Activated CD8-positive, alpha-beta memory T cell treated with anti-CD3 and anti-CD28 coated beads for 1 hour (primary cell): ENCODE measurements at places on chromosomes 6 and 20.

DNA sequence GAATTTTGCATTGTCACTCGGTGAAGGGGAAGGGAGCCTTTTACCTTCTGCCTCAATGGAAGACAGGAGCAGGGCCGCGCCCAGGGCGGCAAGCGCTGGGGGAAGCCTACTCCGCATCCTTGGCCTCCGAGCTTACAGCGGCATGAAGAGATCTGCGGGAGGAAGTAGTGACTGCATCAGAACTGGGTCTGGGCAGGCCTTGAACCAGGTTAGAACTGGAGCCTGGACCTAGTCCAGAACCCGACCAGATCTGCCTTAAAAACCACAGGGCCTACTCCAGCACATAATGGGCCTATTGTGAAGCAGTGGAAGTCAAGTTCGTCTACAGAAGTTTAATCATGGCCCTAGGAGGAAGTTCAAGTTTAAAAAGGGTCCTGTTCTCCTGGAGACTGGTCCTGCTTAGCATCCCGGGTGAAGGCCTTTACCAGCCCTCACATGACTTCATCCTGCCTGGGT, 3.1 kb downstream of the COL12A1 start:
- no peak for DNase-seq

GRCh38 chr6:2914318-2914660, 11.2 kb upstream of the SERPINB9 start:
- no peak for DNase-seq

DNA sequence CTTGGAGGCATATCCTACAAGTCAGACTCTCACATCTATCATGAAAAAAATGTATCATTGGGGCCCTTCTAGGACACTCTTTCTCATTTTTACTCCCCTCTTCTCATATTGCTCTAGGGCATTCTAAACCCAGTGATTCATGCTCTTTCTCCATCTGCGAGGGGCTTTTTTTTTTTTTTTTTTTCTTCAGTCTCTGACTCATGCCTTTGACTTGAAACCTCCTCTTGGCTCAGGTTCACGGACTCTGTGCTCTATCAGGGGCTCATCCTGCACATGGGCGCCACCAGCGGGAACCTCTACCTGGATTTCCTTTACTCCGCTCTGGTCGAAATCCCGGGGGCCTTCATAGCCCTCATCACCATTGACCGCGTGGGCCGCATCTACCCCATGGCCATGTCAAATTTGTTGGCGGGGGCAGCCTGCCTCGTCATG, 17.8 kb downstream of the SLC22A1 start:
- no peak for DNase-seq

- DNase-seq = no peak
These were observed 478.1 kb downstream of the PREX1 start for GRCh38 chr20:48349656-48350055.

DNA sequence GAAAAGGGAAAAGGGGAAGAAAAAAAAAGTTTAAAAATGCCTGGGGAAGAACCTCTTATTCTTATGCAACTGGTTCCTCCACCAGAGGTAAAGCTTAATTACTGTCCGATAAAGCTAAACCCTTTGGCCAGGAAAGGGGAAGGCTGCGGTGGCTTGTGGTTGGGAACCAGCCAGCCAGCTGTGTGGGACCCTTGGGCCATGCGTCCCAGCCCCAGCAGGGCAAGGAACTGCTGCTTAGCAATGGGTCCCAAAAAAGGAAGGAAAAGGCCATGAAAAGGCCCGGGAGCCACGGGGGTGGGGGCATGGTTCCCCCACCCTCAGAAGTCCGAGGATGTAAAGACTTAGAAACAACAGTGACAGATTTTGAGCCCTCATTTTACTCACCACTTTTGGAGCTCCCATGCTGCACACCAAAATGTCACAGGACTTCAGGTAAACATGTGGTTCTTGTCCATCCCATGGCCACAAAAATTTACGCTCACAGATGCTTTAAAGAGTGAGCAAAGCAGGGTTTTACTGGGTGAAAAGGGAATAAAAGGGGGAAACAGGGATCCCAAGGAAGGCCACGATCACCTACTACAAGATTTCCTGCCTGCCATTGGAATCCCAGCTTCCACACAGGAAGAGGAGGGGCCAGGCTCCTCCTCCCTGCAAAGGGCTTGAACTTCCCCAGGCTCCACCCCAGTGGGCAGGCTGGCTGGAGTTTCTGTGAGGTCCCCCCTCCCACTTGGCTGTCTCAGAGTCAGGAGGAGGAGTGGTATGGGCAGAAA, 1234.7 kb upstream of the GJE1 start:
- no peak for DNase-seq

DNA sequence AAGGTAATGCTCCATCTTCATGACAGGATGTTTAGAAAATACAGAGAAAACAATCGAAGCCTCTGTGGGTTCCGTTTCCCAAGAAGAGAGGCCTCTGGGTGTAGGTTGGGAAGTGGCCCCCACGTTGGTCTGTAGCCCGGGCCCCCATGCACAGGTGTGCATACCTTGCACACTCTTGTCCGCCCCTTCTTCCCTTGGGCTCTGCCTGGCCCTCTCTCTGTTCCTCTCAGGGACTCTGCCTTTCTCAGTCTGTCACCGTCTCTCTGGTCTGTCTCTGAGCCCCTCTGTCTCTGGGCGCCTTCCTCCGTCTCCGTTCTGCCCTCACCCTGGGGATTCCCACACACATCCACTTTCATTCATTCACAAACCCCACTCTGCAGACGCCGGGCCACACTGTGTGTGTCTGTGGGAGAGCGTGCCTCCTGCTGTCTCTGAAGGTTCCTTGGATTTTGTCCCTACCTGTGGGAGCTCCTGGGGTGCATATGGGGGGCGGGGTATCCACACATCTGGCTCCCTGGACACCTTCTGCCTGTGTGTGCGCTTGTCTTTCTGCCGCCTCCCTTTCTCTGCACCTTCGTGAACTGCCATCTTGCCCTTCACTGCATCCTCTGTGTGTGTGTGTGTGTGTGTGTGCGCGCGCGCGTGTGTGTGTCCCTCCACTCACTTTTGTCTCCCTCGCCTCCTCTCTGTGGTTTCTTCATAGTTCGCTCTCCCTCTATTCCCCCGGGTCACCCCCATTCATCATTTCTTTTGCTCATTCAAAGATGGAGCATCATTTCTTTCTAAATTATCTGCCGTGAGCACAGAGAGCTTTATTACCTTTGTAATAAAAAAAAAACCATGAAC, 75.3 kb downstream of the SRC start:
- DNase-seq = no peak

GRCh38 chr6:35432291-35432690, 19.8 kb upstream of the FANCE start:
- no peak for DNase-seq

DNA sequence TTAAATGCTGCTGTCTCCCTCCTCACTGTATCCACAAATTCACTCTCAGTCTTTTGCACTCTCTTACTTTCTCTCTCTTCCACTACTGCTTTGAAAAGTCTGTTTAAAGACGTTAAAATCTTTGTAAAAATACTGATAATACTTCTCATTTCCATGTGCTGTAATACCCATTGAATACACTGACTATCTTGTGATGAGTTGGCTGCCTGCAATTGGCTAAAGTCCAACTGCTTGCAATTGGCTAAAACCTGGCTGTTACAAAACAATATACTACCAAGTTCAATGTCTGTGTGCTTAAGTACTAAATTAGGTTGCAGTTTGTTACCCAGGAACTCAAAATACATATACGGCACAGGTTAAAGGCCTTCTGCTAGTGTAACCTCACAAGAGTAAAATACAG, 264.8 kb downstream of the THBS2 start:
- DNase-seq = no peak

GRCh38 chr6:20402092-20402341, 338 bp downstream of the E2F3 start:
- no peak for DNase-seq

DNA sequence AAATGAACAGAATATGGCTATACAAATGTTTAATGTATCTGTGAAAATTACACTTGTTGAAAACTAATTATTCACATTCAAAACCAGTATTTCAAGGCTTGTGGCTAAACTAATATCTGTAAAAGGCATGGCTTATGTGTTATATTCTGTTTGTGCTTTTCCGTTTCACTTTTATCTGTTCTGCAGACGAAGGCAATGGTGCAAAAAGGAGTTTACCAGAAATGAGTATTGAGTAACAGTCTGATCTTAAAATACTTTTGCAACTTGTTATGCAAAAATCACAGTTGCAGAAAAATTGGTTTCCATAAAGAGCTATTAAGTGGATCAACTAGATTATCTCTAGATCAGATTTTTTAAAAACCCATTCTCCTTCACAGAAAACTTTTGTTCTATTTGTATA, 9.4 kb upstream of the STX11 start:
- no peak for DNase-seq

DNA sequence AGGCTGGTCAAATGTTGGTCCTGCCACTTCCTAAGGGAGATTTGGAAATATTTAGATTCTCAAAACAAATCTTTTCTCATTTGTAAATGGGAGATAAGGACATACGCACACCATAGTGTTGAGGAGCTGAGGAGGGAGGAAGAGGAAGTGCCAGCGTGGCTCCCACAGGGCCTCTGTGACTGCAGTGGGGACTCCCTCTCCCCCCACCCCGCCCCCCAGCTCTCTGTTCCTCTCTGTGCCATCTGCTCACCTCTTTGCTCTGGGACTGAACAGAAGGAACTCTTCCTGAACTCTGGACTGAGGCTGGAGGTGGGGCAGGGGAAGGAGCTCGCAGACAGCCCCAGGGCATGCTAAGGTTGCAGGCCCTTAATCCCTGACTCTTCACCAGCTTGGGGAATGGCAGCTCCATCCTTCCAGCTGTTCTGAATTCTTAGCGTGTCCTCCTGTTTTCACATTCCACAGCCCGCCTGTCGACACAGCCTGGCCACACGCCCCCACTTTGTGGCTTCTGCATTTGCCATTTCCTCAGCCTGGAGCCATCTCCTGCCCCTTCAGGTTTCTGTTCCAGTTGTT, 11.4 kb downstream of the DDX27 start:
- no peak for DNase-seq

GRCh38 chr6:86936834-86937218, 502 bp upstream of the HTR1E start:
- DNase-seq = no peak

DNA sequence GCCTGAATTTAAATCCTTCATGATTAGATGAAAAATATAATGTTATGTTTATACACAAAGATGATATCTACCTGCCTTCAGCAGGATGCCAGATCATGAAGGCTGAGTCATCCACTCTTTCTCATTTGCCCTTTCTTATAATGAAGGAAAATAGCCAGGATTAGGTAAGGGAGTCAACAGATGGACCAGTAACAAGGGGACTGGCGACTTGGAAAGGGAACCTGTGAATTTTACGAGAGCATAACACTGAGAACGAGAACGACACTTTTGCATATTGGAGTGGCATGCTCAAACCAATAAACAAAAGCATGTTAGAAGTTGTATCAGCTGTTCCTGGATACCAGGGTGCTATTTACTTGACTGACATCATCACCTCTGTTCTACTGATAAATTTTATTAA, 154.0 kb downstream of the LAMP5 start:
- DNase-seq = no peak

DNA sequence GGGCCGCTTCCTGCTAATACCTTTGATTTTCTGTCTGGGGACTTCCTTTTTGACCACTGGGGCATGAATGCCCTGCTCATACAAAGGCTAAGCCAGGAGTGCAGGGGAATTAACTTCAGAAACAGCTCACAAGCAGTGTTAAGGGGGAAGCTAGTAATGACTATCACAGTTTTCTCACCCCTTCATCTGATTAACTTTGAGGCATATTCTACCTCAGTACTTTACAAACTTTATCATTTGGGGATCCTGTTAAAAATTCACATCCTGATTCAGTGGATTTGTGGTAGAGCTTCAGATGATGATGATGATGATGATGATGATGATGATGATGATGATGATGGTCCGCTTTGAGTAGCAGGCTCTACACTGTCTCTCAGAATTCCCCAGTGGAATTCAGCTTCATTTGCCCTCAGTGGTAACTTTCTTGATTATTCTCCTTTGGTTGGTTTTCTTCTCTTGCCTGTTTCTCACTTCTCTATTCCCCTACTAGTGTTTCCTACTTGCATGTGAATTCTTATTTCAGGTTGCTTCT, 78.4 kb upstream of the TMEM170B start:
- DNase-seq = no peak
